Left renal pelvis (tissue), 4 donors: ENCODE measurements at places on chromosomes 4 and X.

GRCh38 chr4:138645289-138645688 is 370.3 kb upstream of the NOCT start:
- DNase-seq, result no peak

DNA sequence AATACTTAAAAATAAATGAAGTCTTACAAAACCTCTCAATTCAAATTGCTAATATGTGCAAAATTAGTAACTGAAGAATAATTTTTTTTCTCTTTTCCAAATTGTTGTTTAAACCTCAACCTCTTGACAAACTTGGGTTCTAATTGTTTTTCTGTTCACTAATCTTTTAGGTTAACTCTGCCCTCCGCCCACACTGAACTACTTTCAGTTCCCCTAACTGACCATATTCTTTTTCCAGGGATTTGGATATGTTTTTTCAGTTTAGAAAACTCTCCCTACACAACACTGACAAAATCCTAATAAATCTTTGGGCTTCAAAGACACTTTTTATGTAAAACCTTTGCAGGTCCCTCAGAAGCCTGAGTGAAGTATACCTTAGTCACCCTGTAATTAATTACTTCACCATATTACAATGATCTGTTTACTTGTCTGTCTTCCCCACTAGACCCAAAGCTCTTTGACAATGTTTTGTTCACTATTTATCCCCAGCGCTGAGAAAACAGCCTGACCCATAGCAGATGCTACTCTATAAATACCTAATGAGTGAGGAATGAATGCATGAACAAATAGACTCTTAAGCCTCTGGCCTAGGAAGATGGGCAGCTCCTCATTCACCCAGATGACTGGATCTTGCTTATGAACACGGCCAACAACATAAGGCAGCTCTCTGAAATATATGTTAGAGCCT is 134.9 kb downstream of the MAML3 start:
- no peak for DNase-seq

- DNase-seq, result no peak
Observed at GRCh38 chr4:20422398-20422797, 170.7 kb downstream of the SLIT2 start.

GRCh38 chr4:186845137-186845842 is 121.6 kb upstream of the FAT1 start:
- no peak for DNase-seq

DNA sequence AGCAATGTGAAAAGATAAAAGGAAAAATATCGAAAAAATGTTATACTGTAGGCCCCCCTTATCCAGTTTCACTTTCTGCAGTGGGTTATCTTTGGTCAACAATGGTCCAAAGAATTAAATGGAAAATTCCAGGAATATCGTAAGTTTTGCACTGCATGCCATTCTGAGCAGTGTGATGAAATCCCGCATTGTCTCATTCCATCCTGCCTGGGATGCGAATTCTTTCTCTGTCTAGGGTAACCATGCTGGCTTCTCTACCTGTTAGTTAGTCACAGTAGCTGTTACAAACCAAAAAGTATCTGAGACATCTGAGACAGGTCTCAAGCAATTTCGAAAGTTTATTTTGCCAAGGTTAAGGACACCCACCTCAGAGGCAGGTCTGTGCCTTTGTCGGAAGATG is 170.3 kb downstream of the COX18 start:
- no peak for DNase-seq

DNA sequence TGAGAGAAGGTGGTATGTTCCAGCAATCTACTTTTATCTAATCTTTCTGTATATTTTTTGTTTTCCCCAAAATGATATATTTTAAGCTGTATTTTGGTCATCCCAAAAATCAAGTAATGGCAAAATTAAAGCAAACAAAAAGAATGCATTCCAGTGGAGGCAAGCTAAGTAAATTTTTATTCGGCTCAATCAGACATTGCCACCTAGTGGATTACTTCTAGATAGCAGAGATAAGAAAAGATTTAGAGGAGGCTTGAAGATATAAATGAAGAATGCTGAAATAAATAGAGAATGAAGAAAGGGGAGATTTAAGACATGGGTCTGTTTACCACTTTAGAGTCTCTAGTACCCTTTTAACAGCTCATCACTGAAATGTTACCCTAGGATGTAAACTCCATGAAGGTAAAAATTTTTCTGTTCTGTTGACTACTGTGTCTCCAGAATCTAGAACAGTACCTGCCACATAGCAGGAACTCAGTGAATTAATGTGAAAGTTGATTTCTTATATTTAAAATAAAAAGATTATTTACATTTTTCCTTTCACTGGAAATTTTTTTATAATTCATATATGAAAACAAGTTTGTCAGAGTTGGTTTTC is 110.9 kb upstream of the ANK2 start:
- peak; percentile 18 for DNase-seq

- DNase-seq, result peak; percentile 4
Observed at GRCh38 chr4:114907568-114907967, 205.9 kb downstream of the NDST4 start.

DNA sequence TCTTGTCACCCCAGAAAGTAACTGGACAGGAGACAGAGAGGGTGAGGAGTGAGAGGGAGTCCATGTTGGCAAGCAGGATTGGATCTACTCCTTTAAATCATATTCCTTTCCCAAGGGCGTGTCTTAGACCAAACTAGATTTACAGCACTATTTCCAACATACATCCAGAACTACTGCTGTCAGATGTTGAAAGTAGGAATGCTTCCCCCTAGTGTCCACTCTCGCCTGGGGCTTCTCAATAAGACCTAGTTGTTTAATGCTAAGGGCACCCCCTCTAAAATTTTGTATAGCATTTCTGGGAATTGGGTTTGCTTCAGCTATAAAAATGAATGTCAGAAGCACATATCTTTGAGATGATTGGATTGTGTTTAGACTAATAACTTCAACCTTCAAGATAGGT is 13.3 kb downstream of the OFD1 start:
- no peak for DNase-seq

- no peak for DNase-seq
Observed at GRCh38 chr4:146371812-146372211, 149.9 kb downstream of the SLC10A7 start.

GRCh38 chr4:120616-121015 is 3.7 kb upstream of the ZNF718 start:
- no peak for DNase-seq

GRCh38 chr4:91958596-91958995 is 345.2 kb upstream of the GRID2 start:
- no peak for DNase-seq

- no peak for DNase-seq
Observed at GRCh38 chr4:139191373-139191772, 14.4 kb upstream of the ELF2 start.

GRCh38 chr4:77582156-77582555 is 23.5 kb upstream of the CXCL13 start:
- no peak for DNase-seq

- DNase-seq, result no peak
Observed at GRCh38 chr4:38765382-38765781, 17.4 kb downstream of the TLR10 start.
